ENCODE measurements at places on chromosomes 6 and 20. TPM values are rescaled to one million over a fixed set of nuclear protein-coding genes. Genes with fewer than 3 reads are reported as not detected.

GRCh38 chr6:150298030-150298380 is 70.8 kb upstream of the IYD start:
- no peak for DNase-seq

GRCh38 chr20:19419396-19419795 is 207.0 kb downstream of the SLC24A3 start:
- no peak for DNase-seq

DNA sequence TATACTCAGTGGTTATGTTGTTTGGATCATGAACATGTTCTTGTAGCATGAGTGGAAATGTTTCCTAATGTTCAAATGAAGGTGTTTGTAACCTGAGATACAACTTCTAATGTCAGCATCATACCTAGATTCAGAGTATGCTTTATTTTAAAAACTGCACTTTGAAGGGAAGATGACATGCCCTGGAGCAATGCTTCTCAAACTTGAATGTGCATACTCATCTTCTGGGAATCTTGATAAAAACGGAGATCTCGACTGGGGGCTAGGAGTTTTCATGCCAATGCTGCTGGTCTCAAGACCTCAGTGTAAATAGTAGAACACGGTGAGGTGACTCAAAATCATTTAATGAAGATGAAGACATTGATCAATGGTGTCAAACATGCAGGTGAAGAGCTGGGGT is 440.0 kb upstream of the NOX3 start:
- no peak for DNase-seq

DNA sequence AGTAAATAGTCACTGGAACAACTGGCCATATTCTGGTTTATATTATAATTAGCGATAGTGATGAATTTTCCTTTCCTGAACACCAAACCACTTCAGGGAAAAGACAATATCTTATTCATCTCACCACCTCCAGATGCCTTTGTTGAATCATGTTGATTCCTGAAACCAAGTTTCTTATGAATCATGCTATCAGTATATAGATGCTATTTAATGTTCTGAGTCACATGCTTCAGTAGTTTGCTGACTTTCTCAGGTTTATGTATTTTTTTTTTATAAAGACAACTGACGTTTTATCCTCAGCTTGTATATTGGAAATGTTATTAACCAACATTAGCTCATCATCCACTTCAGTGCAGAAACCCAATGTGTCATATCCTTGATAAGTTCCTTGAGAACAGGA is 710.2 kb upstream of the POU3F2 start:
- no peak for DNase-seq

GRCh38 chr20:60485012-60485760 is 527.0 kb downstream of the CDH26 start:
- DNase-seq = no peak

GRCh38 chr20:5080384-5080877 is 39.3 kb downstream of the PCNA start:
- no peak for DNase-seq

DNA sequence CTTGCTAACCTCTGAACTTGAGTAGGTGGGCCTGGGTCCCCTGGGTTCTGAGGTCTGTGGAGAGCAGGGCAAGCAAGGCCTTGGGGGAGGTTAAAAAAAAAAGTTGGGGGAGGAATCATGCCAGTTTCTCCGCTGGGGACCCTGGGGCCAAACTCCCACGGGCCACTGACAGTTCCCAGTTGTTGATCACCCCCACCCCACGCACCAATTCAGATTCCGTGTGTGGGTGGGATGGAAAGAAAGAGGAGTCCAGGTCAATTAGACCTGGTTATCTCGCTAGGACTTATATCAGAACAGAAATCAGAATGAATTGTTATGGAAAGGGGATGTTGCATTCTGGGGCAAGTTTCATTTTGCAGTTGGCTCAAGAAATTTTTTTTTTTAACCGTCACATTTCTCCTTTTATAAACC is 46.7 kb upstream of the SUPT3H start:
- DNase-seq = no peak

- DNase-seq = no peak
Observed at GRCh38 chr6:53805725-53806124, 10.9 kb downstream of the LRRC1 start.

GRCh38 chr6:382883-383810 is 8.4 kb upstream of the IRF4 start:
- no peak for DNase-seq

GRCh38 chr6:53005663-53006250 is 10.7 kb upstream of the GSTA4 start:
- no peak for DNase-seq

DNA sequence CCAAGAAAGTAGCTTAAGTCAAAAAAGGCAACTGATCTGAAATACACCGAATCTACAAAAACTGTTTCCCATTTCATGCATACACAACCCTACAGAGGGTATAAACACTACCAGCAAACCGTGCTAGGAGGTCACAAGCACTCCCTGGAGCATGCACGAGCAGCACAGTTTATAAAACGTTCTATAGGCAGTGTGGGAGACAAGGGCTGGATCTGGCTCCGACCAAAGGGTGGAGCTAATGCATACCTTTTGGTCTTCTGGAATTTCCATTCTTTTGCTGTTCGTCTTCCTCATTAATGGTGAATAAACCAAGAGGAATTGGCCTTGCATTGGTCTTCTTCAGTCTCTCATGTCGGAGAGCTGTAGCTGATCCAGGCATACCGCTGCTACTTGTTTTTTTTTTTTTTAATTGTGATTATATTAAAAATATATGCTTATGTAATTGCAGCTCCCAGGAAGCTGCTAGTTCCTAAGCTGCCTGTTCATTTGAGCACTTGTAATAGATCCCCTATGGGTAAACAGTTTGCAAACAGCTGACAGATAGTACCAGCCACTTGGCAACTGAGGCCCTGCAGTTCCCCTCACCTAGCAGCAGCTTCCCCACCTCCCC is 24.5 kb downstream of the MAP7 start:
- DNase-seq = no peak

GRCh38 chr6:158272324-158272723 is 39.9 kb upstream of the TULP4 start:
- DNase-seq = no peak

DNA sequence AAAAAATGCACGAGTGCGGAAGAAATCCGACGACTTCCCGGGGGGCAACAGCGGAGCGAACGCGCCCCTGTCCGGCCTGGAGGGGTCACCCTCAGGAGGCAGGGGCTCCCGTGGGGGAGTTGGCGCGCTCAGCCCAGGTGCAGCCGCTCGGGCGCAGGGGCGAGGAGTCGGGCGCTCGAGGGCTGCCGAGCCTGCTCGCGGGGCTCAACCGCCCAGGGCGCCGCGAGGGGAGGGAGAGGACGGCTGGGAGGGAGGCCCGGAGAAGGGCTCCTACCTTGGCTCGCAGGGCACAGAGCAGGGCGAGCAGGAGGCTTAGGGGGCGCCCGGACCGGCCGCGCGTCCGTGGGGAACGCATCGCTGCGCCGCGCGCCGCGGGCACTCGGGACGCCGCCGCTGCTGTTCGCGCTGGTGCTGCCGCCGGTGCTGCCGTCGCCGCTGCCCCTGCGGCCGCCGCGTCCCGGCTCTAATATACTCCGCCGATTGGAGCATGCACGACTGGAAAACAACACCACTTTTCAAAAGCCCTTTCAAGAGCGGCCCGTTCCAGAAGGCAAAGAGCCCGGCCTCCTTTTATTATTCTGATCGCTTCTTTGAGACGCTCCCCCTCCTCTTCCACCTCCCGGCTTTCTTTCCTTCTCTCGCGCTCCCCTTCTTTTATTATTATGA is 490 bp downstream of the JAG1 start:
- peak; percentile 50 for DNase-seq

- DNase-seq = no peak
Observed at GRCh38 chr6:56288347-56288746, 41.0 kb upstream of the COL21A1 start.

- DNase-seq = no peak
Observed at GRCh38 chr6:47041741-47042140, 391 bp downstream of the ADGRF1 start.

- no peak for DNase-seq
Observed at GRCh38 chr6:80142586-80142985, 36.1 kb downstream of the BCKDHB start.

- no peak for DNase-seq
Observed at GRCh38 chr6:168678588-168678987, 237.6 kb downstream of the SMOC2 start.

DNA sequence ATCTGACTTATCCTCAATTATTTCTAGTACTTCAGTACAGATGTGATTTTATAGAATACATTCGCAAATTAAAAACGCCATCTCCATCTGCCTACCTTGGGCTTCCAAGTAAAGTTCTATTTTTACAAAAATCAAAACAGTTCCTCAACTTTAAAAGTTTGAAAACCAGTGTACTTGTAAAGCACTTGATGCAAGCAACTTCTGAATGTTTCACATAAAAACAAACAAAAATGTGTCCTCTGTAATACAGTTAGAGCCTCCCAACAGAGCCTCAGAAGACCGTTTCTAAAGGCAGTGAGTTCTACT is 384 bp upstream of the MANEA start:
- no peak for DNase-seq

DNA sequence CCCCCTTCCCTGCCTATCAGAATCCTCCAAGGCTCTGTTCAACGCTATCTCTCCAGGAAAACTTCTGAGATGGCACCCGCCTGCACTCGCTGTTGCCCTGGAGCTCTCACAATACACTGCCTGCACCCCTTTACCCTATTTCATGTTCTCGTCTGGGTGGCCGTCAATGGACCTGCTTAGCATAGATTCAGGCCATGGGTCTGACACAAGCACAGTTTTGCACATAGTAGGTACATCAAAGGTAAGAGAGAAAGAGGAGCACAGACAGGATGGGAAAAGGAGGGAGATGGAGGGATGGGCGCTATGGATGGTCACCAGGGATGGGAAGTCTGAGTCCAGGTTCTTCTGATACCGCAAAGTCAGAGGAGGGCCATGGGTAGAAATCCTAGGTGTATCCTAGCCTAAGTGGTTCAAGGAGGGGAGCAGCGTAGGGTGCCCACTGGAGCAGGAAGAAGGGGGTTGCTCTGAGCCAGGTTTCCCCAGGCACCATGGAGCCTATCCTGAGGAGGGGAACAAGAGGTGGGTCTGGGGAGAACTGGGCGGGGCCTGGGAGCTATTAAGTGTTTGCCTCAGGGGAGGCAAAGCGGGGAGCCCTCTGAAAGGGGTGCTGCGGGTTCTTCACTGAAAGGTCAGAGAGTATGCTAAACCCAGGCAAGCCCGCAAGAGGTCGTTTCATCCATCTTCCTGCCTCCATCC is 89.3 kb downstream of the MRPL14 start:
- no peak for DNase-seq

DNA sequence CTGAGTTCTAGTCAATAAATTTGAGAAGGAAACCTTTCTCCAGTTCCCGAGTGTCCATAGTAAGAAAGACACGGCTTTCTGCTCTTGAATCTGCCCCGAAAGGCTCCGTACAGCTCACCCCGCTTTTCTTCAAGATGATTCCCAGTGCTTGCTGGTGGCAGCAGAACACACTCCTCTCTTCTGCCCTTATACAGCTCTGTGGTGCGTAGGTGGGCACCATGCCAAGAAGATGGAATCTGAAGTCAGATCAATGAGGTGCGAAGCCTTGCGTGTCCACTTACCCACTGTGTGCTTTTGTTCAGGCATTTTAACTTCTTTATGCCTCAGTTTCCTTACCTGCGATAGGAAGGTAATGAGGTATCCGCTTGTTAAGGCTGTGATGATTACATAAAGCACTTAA is 142.2 kb downstream of the WDR27 start:
- DNase-seq = no peak

GRCh38 chr20:48184229-48184628 is 398.9 kb upstream of the SULF2 start:
- no peak for DNase-seq

- no peak for DNase-seq
Observed at GRCh38 chr6:46175976-46176375, 5.2 kb upstream of the ENPP5 start.

DNA sequence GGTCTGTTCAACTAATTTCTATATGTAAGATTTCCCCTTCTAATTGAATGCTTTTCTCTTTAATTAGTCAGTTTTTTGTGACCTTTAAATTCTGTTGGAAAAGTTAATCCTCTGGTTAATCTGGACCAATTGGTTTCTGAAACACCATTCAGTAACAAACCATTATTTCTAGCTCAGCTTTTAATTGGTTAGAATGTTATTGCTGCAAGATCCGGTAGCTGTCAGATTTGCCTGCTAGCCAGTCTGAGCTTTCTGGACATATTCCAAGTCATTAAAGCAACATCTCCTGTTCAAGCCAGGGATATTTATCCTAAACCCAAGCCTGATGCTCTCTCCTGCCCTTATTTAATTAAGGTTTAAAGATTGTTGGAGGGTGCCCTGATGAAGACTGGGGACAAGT is 55.1 kb upstream of the FBXL4 start:
- DNase-seq = no peak

DNA sequence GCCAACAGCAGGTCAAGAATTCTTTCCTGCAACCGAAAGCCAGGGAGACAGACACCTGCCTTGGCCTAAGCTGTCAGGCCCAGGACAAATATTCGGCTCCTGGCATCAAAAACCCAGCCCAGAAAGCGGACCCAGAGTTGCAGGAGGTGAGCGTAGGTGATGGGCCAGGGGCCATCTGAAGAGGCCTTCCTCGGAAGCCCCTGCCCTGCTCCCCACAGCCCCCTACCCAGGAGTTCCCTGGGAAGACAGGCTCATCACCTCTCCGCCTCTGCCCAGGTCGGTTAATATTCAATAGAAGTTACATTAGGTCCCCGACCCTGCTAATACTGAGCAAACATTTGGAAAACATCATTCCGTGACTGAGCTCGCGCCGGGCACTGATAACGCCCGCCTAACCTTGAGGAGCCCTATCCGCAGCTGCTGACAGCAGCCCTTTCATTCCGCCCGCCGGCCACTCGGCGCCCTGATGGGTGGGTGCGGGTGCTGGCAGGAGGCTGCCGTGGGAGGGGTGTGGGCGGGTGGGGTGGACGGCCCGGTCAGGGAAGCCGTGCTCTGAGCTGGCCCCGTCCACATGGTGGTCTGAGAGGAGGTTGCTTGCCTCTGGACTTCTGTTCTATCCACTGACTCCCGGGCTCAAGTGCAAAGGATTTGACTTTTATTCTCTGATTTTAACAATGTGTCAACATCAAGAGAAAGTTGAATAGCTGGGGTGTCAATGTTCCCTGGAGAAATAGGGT is 55.7 kb downstream of the HNF4A start:
- peak; percentile 48 for DNase-seq

Gene SNAI1
- total RNA-seq = 3.3 TPM

Gene SLC44A4
- total RNA-seq = 7.3 TPM

Gene CCN5
- 7.9 TPM for total RNA-seq

Gene ULBP1
- total RNA-seq = not detected

Gene KCNB1
- 0.52 TPM for total RNA-seq

Gene DEF6
- 23.3 TPM for total RNA-seq

Gene RGS17
- 0.33 TPM for total RNA-seq

Gene LRRN4
- total RNA-seq = 11.2 TPM

Gene IMPG1
- total RNA-seq = not detected

Gene SYNDIG1
- 0.78 TPM for total RNA-seq

Gene NHLRC1
- total RNA-seq = 1.3 TPM

Gene SEC23B
- total RNA-seq = 36.3 TPM

Gene TBXT
- not detected for total RNA-seq
